ENCODE measurements at places on chromosomes 13 and 19.
A peak's percentile ranks its signal among the peaks of the same experiment; 100 is the strongest.

DNA sequence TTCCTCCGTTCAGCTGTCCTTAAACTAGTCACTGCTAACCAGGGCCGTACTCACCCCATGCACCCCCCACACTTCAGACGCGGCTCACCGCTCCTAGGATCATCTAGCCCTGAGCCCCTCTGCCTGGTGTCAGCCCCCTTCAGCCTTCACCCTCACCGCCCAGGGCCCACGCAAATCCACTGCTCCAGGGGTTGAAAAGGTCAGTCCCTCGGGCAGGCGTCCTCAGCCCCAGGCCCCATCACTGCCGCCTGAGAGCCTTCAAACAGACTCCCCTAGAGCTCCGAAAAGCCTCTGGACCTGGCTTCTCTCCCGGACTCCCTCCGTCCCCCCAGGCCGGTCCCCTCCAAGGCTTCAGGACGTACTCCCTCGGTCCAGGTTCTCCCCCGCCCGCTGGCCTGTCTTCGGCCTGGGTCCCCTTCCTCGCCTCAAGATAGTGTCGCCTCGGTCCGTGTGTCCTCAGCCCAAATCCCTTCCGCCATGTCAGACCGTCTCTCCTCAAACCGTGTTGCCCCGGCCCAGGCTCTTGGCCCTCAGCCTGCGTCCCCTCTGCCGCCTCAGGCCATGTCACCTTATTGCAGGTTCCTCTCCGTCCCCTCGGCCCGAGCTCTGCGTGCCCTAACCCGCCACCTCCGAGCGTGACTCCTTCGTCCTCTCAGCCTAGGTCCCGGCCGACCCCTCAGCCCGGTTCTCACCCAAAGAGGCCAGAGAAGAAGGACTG, 553 bp downstream of the NAPA start:
- peak; percentile 16 for DNase-seq

DNA sequence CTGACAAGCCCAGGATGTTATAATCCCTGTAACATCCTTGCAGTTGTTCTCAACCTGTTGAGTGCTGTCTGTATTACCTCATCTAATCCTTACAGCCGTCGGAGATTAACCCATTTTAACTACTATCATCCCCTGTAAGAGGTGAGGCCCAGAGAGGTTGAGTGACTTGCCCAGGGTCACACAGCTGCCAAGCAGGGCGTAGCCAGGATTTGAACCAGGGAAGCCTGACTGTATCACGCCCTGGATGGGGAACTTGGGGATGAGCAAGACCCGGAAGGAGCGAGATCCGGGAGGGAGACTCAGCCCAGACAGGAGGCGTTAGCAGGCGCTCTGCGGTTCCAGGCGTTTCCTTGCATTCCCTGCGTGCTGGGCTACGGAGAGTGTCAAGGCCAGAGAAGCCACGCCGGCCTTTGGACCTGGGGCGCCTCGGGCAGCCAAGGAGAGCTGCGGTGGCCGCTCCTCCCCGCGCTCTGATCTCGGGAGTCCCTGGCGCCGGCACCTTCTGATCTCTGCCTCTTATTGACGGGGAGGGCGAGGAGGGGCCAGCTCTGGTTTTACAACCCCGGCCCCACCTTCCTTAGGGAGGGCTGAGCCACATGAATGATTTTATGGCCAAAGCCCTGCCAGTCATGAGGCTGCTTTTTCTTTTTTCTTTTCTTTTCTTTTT, 6.2 kb downstream of the SULT2B1 start:
- DNase-seq: peak; percentile 59

GRCh38 chr19:18519962-18520847, 1.7 kb downstream of the ELL start:
- peak; percentile 51 for DNase-seq

- DNase-seq: no peak
These were observed 24.6 kb upstream of the ZNF729 start for GRCh38 chr19:22261596-22261995.

- no peak for DNase-seq
These were observed 23.4 kb downstream of the CNFN start for GRCh38 chr19:42366673-42367072.

GRCh38 chr13:30665638-30666037, 47.9 kb downstream of the USPL1 start:
- DNase-seq: no peak

DNA sequence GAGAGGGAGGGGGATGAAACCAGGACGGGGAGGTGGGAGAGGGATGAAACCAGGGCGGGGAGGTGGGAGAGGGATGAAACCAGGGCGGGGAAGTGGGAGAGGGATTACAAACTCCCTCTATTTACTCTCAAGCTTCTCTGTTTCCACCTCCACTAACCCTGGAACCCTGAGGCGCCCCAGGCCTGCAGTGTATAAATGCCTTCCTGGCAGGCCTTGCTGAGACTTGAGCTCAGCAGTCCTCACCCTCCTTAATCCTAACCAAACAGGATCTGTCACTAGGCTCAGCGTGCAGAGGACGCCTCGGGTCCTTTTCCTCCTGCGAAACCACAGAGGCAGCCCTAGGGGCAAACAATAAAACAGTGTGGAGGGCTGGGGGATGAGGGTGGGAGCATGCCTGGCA, 32.1 kb upstream of the OR1M1 start:
- DNase-seq: no peak

GRCh38 chr13:104823071-104823470, 1712.4 kb downstream of the EFNB2 start:
- DNase-seq: no peak

- DNase-seq: no peak
These were observed 73.1 kb downstream of the LATS2 start for GRCh38 chr13:20988033-20988908.

DNA sequence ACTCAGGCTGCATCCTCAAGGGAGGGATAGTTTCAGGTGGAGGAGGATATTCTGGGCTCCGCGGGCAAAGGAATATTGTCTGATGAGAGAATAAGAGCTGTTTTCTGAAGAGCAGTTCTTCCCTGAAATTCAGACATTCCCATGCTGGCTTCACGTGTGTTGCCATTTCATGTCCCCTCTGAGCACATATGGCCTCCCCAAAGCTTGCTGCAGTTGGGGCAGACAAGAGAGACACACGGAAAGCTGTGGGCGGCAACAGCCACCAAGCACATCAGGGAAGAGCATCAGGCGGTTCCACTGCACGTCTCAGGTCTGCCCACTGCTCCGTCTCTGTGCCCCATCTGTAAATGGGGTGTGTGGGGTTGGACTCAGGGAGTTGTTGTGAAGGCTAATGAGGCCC, 247.5 kb upstream of the TSHZ3 start:
- DNase-seq: no peak

GRCh38 chr13:40586886-40587565, 79.4 kb downstream of the FOXO1 start:
- no peak for DNase-seq

DNA sequence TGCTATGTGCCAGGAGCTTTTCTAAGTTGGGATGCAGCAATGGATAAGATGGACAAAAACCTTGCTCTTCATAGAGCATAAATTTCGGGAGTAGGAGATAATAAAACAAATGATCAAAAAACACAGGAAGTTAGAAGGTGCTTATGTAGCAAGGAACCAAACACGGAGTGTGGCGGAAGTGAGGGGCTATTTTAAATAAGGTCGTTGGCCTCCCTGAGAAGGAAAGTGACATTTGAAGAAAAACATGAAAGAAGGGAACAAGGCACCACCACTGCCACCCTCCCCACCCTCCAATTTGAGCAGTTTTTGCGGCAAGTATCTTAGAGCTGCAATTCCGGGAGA, 3.2 kb upstream of the GSX1 start:
- no peak for DNase-seq

DNA sequence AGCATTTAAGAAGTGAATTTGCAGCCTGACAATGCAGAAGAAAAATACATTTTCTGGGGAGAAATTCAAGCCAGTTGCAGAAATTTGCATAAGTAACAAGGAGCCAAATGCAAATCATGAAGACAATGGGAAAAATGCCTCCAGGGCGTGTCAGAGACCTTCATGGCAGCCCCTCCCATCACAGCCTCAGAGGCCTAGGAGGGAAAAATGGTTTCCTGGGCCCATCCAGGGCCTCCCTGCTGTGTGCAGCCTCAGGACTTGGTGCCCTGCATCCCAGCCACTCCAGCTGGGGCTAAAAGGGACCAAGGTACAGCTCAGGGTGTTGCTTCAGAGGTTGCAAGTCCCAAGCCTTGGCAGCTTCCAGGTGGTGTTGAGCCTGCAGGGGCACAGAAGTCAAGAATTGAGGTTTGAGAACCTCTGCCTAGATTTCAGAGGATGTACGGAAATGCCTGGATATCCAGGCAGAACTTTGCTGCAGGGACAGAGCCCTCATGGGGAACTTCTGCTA, 16.7 kb upstream of the ITM2B start:
- no peak for DNase-seq

DNA sequence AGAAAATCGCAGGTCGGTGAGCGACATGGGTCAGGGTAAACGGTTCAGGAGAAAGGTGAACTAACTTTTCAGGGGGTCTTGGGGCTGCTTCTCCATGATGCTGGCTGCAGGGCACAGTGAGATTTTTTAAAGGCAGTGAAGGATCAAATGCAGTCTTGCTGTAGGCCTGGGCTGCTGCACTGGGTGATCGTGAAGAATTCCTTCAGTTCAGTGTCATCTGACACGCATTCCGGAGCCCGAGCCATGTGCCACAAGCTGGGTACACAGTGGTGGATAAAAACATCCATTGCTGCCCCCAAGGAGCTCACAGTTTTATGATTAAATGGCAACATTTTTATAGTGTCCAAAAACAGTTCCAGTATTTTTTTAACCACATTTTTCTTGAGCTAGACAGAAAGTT, 56.3 kb upstream of the GPR12 start:
- DNase-seq: no peak

DNA sequence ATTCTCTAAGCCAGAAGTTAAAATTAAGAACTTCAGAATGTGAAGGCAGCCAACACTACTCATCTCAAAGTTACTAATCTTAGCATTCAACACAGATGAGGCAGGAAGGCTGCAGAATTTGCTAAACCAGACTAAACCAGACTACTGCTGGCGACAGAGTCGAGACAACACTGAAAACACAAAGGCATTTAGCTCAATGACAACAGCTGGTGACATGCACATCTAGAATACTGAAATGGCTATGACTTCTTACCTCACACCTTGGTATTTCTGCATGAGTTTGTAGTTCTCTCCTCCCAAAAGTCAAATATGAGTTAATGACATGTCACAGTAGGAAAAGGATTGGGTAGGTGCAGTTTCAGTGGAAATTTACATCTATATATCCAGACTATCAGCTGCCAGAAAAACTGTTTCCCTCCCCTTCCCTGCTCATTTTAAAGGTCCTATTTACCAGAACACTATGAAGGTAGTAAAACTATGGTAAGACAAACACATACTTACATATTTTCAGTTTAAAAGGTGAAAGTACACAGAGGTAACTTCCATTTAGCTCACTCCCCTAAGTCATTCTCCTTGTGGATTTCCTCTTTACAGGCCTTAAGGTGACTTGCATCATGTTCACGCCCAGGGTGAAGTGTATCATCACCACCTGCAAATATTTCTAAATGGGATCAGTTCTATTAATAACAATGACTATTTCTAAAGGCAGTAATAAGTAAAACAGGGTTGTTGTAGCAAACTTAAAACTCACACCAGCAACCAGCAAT, 21.4 kb downstream of the FOXO1 start:
- DNase-seq: no peak

DNA sequence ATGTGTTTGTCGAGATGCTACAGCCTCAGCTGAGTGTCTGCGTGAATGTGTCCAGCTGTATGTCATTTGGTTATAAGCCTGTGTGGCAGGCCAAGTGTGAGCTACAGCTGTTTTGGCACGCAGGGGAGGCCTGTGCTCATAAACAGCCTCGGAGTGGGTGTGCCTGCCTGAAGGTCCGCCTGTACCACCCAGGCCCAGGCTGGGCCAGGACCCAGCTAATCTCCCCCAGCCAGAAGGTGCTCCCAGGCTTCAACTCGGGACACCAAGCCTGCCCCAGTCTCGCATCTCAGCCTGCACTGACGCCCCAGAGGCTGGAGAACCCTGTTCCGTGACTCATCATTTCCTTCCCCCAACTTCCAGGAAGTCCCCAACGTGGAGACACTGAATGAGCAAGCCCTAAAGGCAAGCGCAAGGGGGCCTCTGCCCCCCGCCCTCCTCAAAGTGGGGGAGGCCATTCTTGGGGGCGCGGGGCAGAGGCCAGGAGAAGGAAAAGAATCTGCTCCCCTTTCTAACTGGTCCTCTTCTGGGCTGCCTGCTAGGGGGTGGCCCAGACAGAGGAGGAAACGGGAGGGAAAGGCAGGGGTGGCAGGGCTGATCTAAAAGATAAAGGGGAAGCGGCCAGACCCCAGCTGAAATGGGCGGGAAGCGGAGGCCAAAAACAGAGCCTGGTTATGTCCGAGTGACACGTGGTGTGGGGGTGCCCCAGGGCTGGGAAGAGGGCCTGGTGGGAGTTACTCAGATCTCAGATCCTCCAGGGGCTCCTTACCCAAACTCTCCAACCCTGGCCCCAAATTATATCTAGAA, 2.0 kb downstream of the SLC1A5 start:
- peak; percentile 84 for DNase-seq

Data from suppressor macrophage treated with lipopolysaccharide for 4 hours (primary cell).